ENCODE measurements at places on chromosomes 6 and 20. TPM values are rescaled to one million over a fixed set of nuclear protein-coding genes. Genes with fewer than 3 reads are reported as not detected.

Gene SIRPB2
- 3.3 TPM for total RNA-seq

- no peak for DNase-seq
Observed at GRCh38 chr6:113428702-113429101, 428.4 kb upstream of the MARCKS start.

GRCh38 chr6:106086814-106087175, 659 bp downstream of the PRDM1 start:
- no peak for DNase-seq

- DNase-seq, result no peak
Observed at GRCh38 chr6:51494342-51494741, 593.1 kb downstream of the PKHD1 start.

GRCh38 chr20:9180481-9181257, 111.8 kb downstream of the PLCB4 start:
- DNase-seq, result no peak

DNA sequence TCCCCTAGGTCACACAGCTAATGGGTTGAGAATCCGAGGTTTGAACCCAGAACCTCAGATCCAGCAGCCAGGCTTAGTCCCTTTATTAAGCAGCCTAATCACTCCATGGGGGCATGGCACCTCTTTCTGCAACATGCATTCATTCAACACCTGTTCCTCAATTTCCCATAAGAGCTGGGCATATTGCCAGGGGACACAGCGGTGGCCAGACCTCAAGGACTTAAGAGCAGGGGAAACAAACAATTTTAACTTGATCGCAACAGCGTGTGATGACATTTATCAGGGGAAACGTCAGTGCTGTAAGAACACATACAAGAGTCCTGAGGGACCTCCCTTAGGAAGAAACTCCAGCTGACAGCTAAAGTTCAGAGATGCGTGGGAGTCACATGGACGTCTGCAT, 267.4 kb upstream of the CDH4 start:
- no peak for DNase-seq
